ENCODE measurements at places on chromosomes 12 and 14.

GRCh38 chr14:77040059-77040740 is 11.7 kb upstream of the IRF2BPL start:
- peak; percentile 97 for DNase-seq

DNA sequence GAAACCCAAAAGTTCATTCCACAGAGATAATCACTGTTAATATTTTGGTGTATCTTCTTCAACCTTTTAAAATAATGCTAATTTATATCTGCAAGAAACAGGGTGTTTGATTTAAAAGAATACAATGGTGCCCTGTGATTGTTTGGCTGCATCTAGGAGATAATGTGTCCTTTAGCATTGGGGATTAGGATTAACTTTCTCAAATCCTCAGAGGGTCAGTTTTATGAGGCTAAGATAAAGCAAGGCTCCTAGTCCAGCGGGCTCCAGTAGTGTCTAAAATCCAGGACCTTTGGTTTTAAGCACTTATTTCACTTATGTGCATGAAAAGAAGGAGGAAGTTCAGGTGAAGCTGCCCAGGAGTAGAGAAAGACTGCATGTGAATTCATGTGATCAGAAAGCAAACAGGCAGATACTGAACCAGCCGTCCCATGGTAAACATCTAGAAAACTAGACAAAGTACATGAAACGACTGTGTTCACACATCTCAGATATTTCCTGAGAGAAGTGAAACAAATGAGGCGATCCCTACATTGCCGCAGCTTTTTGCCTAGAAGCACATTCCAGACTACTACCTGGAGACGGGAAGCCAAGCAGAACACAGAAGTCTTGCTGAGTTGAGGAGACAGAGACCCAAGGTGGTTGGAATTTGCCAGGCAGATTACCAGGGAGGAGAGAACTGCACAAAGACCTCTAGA is 129.1 kb upstream of the MAX start:
- DNase-seq = no peak

DNA sequence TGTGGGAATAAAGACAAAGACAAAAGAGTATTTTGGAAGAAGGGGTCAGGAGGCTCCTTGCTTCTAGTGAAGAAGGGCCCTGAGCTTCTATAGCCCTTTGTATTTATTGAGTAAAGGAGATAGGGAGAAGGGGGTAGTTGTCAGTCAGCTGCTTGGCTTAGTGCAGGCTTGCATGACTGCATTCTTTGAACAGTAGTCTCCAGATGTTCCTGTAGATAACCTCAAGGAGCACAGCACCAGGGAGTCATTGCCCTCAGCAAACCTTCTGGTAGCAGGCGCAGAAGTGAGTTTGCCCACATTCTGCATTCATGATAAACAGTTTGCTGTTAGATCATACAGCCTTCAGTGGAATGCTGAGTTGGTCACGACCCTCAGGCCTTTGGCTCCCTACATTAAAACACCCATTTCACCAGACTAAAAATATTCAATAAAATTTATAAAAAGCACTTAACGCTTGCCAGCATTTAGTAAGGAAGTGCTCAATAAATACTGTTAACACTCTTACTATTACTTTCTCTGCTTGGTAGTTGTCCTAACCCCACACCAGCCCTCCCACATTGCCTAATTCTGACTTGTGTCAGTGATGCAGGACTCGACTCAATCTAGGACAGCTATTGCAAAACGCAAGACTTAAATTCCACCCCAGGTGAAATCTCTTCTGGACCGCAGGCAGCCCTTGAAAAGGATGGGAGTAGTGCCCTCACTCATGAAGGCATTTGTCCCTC is 3.0 kb upstream of the DHRS4 start:
- DNase-seq = no peak

GRCh38 chr14:35504260-35504659 is 29.7 kb upstream of the INSM2 start:
- DNase-seq = no peak

DNA sequence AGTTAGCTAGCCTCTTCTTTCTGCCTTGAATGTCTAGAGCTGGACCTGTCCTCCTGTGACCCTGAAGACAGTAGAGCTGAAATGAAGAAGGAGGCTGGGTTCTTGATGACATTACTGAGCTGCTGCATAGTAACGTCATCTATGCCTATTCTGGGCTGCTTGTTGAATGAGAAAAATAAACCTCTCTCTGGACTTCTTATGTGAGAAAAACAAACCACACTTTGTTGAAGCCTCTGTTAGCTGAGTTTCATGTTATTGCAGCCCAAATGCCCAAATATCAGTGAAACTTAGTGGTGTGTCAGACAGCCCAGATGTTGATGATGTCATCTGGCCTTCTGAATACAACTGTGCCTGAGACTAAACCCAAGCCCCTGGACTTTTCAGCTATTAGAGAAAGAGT is 67.0 kb upstream of the MAX start:
- no peak for DNase-seq

DNA sequence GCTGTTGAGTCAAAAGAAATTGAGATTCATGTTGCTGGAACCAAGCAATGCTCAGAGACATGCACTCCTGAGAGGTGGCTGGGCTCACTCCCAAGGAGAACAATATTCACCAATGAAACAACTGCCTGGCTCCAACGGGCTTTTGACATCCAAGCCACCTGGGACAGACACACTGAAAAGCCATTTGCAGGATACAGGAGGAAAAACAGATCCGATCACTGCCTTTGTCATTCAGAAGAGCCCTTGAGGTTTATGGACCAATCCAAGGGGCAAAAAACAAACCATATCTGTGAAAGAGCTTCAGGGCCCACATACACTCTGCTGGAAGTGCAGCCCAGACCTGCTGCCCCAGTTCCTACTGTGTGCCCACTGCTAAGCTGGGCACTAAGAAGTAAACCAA is 277.5 kb downstream of the NUAK1 start:
- no peak for DNase-seq
